ELR (cell line): ENCODE measurements at places on chromosomes 1 and 21.

DNA sequence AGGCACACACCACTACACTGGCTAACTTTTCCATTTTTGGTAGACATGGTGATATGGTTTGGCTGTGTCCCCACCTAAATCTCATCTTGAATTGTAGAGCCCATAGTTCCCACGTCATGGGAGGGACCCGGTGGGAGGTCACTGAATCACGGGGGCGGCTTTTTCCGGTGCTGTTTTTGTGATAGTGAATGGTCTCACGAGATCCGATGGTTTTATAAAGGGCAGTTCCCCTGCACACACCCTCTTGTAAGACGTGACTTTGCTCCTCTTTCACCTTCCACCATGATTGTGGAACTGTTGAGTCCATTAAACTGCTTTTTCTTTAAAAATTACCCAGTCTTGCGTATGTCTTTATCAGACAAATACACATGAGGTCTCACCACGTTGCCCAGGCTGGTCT lies 1.3 kb upstream of the FTCD start:
- no peak for DNase-seq

DNA sequence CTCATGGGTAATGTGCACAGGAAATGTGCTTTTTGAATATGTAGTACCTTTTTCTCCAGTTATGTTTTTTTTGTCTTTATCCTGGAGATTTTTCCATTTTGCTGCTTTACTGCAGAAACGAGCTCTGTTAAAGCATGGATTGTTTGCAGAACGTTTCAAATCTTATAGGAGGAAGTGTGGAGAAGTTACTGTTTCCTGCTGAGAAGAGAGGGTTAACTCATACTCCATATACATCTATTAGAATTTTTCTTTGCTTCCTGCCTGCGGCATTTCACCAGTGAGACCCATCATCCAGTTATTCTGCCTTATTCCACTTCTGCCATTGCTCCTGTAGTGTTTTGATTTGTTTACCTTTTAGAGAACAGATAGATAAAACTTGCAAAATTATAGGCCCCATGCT lies 2.0 kb downstream of the RPRD2 start:
- peak; percentile 56 for DNase-seq

DNA sequence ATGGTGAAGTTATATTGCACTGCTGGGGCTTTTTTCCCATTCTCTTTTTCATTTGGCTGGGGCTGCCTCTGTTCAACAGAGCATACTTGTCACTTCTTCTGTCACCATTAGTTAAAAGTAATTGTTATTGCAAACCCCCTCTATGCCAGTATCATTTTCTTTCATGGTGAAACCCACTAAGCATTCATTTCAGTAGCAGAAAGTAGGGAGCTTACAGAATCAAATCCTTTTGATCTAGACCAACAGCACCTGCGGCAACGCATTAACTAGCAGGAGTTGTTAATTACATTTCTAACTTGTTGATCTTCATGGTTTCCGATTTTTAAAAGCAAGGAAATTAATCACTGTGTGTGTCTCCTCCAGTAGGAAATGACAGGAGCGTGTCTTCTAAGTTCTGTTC lies 15.0 kb downstream of the SMYD2 start:
- DNase-seq, result no peak

- peak; percentile 69 for DNase-seq
Measured at GRCh38 chr1:218967836-218968235, 205.8 kb upstream of the LYPLAL1 start.

DNA sequence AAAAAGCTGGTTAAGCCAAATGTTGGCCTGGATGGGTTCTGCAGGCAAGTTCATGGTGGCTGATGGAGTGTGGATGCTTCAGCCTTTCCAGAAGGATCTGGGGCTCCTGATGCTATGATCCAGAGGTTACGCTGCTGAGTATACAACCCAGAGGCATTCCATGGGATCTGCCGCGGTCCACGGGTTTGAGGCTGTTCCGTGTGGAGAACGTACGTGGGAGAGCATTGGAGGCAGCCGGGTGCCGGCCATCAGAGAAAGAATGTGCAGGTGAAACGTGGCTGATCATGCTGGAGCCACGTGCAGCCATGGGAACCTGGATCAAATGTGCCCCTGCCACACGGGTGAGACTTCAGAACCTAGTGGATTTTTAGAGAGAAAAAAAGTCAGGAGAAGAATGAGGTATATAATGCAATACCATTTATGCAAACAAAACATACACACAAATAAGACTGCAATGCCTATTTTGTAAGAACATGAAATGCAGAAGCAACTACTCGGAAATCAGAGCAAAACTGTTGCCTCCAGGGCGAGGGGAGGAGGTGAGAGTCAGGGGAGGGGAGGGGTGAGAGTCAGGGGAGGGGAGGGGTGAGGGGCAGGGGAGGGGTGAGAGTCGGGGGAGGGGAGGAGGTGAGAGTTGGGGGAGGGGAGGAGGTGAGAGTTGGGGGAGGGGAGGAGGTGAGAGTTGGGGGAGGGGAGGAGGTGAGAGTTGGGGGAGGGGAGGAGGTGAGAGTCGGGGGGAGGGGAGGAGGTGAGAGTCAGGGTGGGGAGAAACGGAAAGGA lies 116.5 kb upstream of the C1orf174 start:
- DNase-seq, result no peak

- peak; percentile 10 for DNase-seq
Measured at GRCh38 chr1:218933513-218933912, 240.2 kb upstream of the LYPLAL1 start.

GRCh38 chr1:174990382-174990999 lies 9.3 kb upstream of the CACYBP start:
- peak; percentile 88 for DNase-seq

DNA sequence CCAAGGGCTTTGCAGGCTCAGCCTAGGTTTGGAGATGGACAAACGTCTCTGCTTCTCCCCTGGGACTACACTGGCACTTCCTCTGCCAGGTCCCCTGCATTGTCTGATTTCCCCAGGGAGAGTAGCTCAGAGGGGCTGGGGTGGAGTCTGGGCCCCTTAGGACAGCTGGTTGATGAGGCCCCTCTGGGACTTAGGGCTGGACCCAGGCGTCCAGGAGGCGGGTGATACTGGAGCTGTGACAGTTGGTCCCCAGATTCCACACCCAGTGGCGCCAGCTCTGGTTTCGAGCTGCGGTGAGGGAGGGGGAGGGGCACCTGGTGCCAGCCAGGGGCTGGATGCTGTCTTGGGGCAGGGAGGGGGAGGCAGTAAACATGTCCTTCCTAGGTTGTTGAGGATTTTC lies 7.4 kb upstream of the MEX3A start:
- DNase-seq, result no peak
